ENCODE measurements at places on chromosomes 12 and 14. TPM values are rescaled to one million over a fixed set of nuclear protein-coding genes. Genes with fewer than 3 reads are reported as not detected.

LYZ gene
- total RNA-seq, result not detected

DBX2 gene
- total RNA-seq, result not detected

MYF6 gene
- total RNA-seq, result not detected

PLEKHG7 gene
- not detected for total RNA-seq

REP15 gene
- not detected for total RNA-seq

GRCh38 chr14:24377657-24378056, 9.7 kb downstream of the NFATC4 start:
- H3K27me3 ChIP-seq, result peaks cover 7% of the 10 kb centered on the region
- no peak overlapping the region for H3K4me3 ChIP-seq
- DNase-seq, result no peak
- H3K4me1 ChIP-seq, result no peaks in the 10 kb centered on the region
- H3K27ac ChIP-seq, result no peak overlapping the region

- H3K27me3 ChIP-seq, result no peaks in the 10 kb centered on the region
- H3K4me3 ChIP-seq, result no peak overlapping the region
- peaks cover 1% of the 10 kb centered on the region for H3K36me3 ChIP-seq
- H3K27ac ChIP-seq, result peak overlapping the region; percentile 84
These were observed 67.5 kb downstream of the SLC41A2 start for GRCh38 chr12:104890476-104891096.

- H3K27me3 ChIP-seq, result no peaks in the 10 kb centered on the region
- no peaks in the 10 kb centered on the region for H3K4me1 ChIP-seq
- no peak overlapping the region for H3K27ac ChIP-seq
- no peak for DNase-seq
- H3K4me3 ChIP-seq, result no peak overlapping the region
- no peaks in the 10 kb centered on the region for H3K36me3 ChIP-seq
These were observed 16.5 kb downstream of the ANKRD9 start for GRCh38 chr14:102493096-102493495.

GRCh38 chr12:127459166-127459565, 807.8 kb upstream of the TMEM132C start:
- H3K27me3 ChIP-seq, result peaks cover 17% of the 10 kb centered on the region
- H3K4me3 ChIP-seq, result no peak overlapping the region
- no peaks in the 10 kb centered on the region for H3K36me3 ChIP-seq
- no peak overlapping the region for H3K27ac ChIP-seq
- no peak for DNase-seq

DNA sequence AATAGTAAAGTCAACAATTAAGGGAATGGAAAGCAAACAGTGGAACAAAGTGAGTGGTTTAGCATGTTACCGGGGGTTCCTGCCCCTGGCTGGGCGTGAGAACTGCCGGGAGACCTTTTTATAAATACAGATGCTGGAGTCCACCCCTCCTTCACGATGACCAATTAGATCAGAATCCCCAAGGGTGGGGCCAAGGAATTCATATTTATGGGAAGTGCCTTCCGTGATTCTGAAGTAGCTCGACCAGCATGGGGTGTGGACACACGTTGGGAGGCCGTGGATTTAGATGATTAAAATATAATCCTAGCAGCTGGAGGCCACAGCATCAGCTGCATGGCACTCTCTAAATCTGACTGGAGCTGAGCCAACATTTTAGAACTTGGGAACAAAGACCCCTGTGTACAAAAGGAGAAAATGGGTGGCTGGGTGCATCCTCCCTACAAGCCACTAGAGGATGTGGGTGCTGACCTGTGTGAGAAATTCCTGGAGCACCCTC, 87.9 kb downstream of the SRRM4 start:
- no peaks in the 10 kb centered on the region for H3K4me1 ChIP-seq
- no peak for DNase-seq
- H3K4me3 ChIP-seq, result no peak overlapping the region
- no peak overlapping the region for H3K27ac ChIP-seq
- H3K27me3 ChIP-seq, result no peaks in the 10 kb centered on the region

DNA sequence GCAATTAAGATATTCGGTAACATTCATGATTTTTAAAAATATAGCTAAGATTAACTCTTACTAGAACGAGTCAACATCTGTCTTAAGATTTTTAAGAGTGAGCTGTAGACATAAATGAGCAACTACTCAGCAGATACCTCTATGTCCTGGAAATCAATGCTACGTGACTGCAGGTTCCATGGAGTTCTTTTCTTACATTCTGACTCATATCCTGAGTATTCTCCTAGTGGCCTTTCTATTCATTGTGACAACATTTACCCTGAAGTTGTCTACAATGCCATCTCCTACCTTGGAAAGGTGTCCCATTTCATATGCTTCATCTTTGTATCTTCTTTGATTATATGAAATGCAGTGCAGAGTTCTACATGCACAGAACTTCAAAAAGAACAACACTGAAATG, 59.9 kb downstream of the PKP2 start:
- no peaks in the 10 kb centered on the region for H3K36me3 ChIP-seq
- no peaks in the 10 kb centered on the region for H3K27me3 ChIP-seq
- DNase-seq, result no peak
- H3K4me1 ChIP-seq, result no peaks in the 10 kb centered on the region

DNA sequence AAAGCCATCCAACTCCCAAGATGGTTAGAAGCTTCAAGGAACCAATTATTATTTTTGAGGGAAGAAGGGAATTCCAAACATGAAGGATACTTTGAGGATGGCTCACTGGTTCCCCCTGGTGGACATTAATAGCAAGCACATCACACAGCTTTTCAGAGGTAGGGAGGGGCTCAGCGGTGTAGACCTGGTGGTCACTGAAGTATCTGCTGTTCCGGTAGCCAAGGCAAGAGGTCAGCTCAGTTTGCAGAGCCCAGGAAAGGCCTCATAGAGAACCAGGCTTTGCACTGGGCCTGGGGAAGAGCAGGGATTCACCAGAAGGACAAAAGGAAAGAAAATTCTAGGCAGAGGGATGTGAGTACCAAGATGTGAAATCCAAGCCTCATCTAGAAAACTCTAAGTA, 118.7 kb downstream of the KSR2 start:
- no peak overlapping the region for H3K4me3 ChIP-seq
- peaks cover 21% of the 10 kb centered on the region for H3K27me3 ChIP-seq
- peaks cover 4% of the 10 kb centered on the region for H3K36me3 ChIP-seq
- DNase-seq, result peak; percentile 17
- no peaks in the 10 kb centered on the region for H3K4me1 ChIP-seq
- H3K27ac ChIP-seq, result no peak overlapping the region

DNA sequence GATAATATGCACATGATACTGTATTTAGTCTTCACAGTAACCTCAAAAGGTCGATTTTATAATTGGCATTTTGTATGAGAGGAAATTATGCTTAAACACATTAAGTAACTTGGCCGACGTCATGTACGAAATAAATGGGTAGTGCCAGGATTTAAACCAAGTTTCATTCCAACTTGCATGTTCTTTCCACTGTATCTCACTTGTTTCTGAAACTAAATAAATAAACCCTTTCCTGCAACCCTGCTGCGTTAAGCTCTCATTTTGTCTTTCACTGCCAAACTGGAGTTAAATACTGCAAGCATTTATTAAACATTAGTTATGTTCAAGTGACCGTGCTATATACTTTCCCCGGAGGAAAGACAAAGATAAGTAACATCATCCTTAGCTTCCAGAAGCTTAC, 293.9 kb upstream of the PRKD1 start:
- H3K36me3 ChIP-seq, result no peaks in the 10 kb centered on the region
- no peak for DNase-seq
- H3K27me3 ChIP-seq, result no peaks in the 10 kb centered on the region
- H3K4me3 ChIP-seq, result no peak overlapping the region
- H3K4me1 ChIP-seq, result no peaks in the 10 kb centered on the region

GRCh38 chr14:50619569-50620141, 48.5 kb downstream of the SAV1 start:
- no peak for DNase-seq
- no peaks in the 10 kb centered on the region for H3K4me1 ChIP-seq

Measured in activated CD4-positive, alpha-beta T cell treated with anti-CD3 and anti-CD28 coated beads for 36 hours (primary cell).